ENCODE measurements at places on chromosomes 3 and 15.
A peak's percentile ranks its signal among the peaks of the same experiment; 100 is the strongest.

- DNase-seq = peak; percentile 79
Observed at GRCh38 chr3:10511809-10512494, 6.6 kb upstream of the ATP2B2 start.

DNA sequence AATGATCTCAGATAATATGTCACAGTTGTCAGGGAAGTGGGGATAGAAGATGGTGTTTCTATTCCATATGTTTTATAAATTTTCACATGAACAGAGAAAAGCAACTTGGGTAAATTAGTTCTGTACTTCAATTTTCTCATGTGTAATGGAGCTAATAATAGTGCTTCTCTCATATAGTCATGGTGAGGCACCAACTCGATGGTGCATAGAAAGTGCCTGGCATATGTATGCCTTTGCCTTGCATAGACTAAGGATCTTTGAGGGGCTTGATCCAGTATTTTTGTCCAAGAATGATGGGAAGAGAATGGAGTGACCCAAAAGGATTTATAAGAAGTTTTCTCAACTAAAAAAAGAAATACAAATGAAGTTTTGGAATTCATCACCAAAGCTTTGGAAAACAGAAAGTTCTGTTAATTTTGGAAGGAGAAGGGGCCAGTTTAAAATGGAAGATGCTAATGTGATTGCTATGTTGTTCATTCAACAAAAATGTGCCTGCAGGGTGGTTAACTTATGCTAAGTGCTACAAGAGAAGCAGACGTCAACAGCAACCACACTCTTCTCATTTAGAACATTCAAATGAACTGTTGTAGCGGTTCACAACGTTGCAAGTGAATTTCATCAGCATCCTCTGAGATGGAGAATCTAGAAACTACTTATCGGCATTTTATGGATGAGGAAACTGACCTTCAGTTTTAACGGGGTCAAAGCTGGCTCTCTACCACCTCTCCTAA lies 86.1 kb downstream of the RTP4 start:
- no peak for DNase-seq

DNA sequence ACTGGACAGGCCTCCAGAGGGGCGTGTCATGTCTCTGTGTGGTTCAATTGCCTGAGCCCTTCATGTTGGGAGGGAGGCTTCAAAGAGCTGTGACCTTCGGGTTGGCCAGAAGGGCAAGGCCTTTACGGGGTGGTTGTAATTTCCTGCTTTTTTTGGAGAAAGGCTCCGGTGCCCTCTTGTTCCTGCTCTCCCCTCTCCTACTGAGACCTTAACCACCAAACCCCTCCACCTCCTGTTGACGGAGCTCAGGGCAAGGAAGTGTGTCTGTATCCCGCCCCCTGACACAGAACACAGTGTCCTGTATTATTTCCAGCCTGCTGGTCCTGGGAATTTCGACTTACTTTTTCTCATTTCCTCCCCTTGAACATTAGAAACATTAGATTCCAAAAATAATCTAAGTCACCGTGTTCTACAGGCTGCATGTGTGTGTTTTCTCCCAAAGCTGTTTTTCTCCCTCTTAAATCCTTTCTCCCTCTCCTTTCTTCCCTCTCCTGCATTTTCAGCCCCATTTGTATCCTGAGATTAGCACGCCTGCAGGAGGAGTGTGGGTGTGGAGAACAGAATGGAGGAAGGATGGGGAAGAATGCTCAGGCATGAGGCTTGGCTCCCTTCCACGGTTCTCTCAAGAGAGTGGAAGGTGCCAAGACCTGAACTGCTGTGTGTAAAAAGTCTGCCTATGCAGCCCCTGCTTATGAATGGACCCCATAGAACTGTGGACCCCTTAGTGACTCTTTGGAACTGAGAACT lies 285.4 kb upstream of the ROPN1 start:
- no peak for DNase-seq

DNA sequence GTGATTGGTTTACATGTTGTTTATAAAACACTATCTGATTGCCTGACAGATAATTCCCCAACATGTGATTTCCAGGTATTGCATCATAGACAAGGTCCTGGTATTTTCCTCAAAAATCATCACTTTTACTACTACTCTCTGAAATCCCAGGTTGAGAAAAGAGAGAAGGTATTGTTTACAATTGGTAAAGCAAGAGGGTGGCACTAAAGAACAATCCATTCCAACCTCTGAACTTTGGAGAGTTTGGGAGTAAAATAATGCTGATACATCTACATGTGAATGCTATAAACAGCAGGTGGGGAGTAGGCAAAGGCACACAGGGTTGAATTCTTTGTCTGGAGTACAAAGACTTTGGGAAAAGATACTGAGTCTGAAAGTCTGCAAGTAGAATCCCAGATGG lies 134.2 kb downstream of the WDR72 start:
- DNase-seq = no peak

DNA sequence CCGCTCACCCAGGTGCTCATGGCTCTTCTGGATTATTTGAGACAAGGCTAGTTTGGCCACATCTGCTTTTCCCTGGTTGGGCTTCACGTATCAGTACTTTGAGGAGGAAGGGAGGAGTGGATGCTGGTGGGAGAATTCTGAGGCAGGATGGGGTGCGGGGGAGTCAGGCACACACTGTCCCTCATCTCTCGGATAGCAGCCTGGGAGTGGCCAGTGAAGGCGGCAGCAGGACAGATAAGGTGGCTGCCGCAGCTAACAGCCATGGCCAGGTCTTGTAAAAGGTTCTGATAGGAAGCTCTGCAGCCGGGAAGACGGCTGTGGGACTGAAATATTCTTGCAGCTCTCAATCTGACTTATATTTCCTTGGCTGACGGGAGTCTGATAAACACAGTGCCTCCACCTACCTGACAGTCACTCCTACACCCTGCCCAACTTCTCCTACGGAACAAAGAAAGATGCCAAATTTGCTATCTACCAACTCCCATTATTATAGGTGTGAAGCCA lies 87.3 kb downstream of the MESD start:
- DNase-seq = no peak

GRCh38 chr3:123027292-123028232 lies at the start of gene SEMA5B:
SEMA5B (minus strand) TSS chr3:123027763; CDS start chr3:122961263, 66,500 bp downstream.
- peak; percentile 24 for DNase-seq

DNA sequence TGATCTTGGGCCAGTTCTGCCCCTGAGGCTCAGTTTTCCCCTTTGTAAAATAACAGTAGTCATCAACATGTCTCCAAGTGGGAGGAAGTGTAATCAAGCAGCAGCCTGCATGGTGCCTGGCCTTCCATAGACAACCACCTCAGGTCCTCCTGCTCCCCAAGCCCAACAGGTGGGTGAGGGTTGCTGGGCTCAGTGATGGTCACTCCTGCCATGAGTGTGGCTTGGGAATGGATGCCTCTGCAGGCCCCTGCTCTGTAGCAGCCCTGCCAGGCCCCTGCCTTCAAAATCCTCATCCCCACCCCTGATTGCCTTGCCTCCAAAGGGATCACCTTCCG lies 59.1 kb upstream of the SLC6A1 start:
- DNase-seq = no peak

GRCh38 chr3:9248522-9249271 lies 749 bp downstream of the SRGAP3 start:
- DNase-seq = no peak

DNA sequence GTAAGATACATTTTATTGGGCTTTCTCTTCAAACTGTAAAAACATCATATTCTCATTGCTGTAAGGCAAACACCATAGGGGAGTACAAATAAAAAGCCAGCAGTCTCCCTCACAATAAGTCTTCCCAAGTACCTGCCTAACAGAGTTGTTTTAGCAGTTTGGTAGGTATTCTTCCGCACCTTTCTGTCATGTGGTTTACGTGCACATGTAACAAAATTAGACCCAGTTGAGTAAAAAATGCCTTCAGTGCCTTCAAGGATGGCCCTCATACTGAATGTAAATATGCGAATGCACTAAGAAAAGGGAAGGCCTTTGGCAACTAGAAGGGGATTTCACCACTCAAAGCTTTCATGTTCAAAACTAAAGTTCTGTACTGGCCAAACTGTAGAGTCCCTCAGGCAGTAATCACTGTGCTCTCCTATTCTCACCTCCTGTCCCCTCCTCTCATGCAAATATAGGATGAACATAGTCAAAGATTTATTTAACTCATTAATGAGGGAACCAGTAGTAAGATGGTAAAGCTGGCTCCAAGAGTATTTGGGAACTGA lies 26.4 kb downstream of the USP3 start:
- no peak for DNase-seq
